ENCODE measurements at places on chromosomes 1 and 21. TPM values are rescaled to one million over a fixed set of nuclear protein-coding genes. Genes with fewer than 3 reads are reported as not detected.

Gene RXFP4
- not detected for total RNA-seq

GRCh38 chr1:206649261-206649921, 14.1 kb downstream of the DYRK3 start:
- DNase-seq: no peak

DNA sequence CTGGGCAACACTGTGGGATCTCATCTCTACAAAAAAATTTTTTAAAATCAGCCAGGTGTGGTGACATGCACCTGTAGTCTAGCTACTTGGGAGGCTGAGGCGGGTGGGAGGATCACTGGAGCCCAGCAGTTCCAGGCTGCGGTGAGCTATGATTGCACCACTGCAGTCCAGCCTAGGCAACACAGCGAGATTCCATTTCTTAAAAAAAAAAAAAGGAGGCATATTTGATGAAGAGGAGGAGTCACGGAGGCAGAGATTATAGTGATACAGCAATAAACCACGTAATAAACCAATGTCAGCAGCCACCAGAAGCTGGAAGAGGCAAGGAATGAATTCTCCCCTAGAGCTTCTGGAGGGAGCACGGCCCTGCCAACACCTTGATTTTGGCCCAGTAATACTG, 4.0 kb downstream of the LIX1L start:
- DNase-seq: no peak

DNA sequence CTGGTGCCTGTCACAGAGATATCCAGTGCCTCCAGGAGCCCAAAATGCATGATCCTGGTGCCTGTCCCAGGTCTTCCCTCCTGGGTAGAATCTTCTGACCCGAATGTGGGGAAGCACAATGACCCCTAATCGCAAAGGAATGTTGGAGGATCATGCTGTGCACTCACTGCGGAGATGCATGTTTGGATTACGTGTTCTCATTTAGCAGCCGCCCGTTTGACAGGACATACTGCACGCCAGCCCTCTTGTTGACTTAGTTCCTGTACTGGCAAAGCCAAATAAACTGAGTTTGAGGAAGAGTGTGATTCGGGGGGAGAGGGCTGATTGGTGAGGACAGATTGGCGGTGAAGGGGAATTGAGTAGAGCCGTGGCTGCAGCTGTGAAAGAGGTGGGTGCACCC, 85.9 kb upstream of the SIM2 start:
- no peak for DNase-seq

Gene SLAMF6
- total RNA-seq: 1.2 TPM

DNA sequence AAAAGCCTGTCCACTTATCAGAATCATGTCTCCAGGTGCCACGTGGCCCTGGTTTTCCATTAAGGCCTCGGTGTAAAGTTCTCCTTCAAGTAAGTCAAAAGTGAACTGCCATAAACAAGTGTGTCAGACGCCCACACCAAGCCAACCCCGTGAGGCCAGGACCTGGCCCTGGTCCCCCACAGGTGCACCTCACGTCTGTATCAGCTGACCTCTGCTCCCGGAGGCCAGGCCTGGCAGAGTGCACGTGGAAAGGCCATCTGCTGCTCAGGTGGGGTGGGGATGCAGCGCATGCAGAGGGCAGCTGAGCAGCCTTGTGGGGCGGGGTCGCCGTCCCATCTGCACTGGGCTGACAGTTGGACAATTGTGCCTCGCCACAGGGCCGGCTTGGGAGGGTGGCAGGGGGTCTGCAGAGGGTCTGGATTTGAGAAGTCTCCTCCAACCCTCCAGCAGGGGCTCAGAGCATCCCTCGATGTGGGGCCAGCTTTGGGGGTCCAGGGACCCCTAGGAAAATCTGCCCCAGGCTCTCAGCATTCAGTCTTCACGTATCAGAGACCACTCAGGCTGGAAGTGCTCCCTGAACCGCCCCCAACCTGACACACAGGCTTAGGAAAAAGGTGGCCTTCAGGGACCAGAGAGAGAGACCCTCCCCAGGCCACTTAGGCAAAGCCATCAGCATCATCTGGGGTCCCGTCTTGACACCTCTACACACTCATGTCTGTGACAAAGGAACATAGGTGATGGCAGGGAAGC, 3.0 kb downstream of the SLC19A1 start:
- peak; percentile 78 for DNase-seq

DNA sequence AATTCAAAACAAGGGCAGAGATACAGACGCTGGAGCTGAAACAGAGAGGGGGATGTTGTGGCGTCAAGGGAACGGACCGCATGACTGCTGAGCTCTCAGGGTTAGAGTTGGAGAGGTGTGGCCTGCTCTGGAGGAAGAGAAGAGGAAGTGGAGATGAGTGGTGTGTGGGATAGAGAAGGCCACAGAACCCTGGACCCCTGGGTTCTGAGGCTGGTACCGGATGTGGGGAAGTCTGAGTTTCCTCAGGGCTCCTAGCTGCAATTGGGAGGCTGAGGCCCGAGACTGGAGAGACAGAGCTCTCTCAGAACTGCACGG, 1.8 kb downstream of the BCAN start:
- no peak for DNase-seq

DNA sequence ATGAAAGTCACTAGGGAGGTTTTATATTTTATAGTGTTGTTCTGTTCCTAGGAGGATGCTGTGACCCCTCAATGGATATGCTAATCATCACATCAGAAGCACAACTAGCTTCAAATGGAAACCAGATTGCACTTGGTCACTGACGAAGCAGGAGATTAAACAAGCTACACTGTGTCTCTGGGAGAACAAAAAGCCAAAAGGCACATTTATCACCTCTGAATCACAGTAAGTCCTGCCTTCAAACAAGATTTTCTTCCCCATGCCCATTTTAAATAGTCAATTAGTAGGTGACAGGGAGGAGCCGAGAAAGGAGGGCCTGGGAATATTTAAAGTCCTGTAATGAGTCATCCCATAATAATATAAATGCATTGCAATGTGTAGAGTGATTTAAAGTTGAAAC, 38.1 kb downstream of the RGS2 start:
- DNase-seq: no peak

- DNase-seq: no peak
Observed at GRCh38 chr1:12275370-12275769, 45.5 kb downstream of the VPS13D start.

Gene NR1I3
- not detected for total RNA-seq

DNA sequence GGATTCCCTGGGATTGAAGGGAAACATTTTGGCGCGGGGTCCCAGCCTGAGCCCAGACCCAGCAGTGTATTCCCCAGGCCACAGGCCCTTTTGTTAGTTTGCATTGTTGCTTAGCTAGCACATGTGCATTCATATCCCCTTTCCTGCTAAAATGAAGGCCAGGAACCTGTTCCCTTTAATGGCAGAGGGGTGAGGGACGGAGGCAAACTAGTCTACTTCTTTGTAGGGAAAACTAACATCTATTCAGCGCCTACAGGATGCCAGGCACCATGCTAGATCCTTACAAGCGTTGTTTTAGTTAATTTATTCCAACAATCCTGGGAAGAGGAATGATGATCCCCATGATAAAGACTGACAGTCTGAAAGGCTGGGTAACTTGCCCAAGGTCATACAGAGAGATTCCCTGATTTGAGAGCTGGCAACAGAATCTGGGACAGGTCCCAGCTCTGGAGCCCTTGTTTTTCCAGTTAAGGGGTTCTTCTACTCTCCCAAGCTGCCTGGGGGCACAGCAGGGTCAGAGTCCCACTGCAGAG, 595 bp upstream of the E2F2 start:
- DNase-seq: no peak

GRCh38 chr1:162019006-162019405, 4.7 kb downstream of the OLFML2B start:
- no peak for DNase-seq

DNA sequence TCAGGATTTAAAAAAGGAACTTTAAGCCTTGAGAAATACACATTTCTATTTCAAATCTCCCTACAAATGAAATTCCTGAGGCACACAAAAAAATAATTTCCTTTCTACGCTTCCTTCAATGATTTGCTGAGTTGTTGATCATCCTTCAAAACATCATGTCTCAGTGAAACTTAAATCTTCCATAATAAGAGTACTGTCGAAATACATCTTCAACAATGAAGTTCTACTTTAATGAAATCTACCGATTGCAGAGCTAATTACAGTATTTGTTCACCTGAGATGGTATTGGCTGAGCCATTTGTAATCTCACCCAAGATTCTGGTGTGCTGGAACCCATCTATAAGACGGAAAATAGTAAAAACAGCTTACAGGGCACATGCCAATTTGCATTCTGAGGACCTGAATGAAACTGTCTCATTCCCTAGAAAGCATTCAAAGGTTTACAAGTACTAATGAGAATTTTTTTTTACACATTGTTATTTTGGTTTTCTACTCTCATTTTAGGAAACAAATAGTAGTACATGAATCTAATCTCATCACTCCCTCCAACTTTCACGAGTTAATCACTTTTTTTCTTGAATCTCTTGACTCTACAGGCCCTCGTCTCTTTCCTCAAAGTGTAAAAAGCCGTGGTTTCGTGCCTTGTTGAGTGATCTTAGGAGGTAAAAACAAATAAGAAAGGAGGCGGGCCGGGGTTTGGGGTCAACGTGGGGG, 1.1 kb downstream of the CHML start:
- no peak for DNase-seq

- DNase-seq: no peak
Observed at GRCh38 chr1:30425046-30425445, 298.3 kb downstream of the MATN1 start.

GRCh38 chr1:7508934-7509519, 262.1 kb upstream of the VAMP3 start:
- no peak for DNase-seq

GRCh38 chr1:194117582-194117981, 931.2 kb upstream of the B3GALT2 start:
- DNase-seq: no peak

DNA sequence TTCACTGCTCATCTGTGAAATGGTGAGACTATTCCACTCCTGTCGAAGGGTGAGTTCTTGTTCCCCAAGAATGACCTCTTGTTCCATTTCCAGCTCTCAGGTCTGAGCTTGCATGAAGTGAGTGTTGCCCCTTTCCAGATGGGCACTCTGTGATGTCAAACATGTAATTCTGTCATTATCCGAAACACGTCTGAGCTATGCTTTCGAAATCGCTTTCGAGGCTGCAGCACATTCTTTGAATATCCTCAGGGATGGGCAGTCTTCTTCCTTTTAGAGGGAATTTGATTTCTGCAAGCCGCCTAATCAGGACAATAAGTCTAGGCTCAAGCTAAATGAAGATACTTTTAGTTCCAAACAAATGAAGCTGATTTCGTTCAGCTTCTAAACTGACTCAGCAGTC, 15.1 kb downstream of the NFASC start:
- no peak for DNase-seq

- DNase-seq: peak; percentile 95
Observed at GRCh38 chr1:109931189-109931731, 20.6 kb downstream of the CSF1 start.

Gene PROK1
- total RNA-seq: not detected

DNA sequence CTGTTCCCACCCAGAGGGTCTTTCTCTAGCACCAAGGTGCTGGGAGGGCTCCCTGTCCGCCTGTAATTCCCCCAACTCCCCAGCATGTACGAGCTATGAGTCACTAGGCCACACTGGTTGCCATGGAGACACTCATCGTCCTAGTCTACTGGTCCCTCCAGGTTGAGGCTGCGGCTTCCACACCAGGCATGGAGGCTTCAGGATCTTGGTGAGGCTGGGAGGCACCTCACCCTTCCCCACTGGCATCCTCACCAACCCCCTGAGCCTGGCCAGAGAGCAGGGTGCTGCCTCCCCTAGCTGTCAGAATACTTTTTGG, 75.6 kb upstream of the KAZN start:
- DNase-seq: peak; percentile 84

GRCh38 chr1:152347116-152347728, 12.6 kb downstream of the FLG2 start:
- DNase-seq: no peak

- no peak for DNase-seq
Observed at GRCh38 chr21:35489389-35489980, 440.4 kb upstream of the RUNX1 start.

Gene NTMT2
- not detected for total RNA-seq

DNA sequence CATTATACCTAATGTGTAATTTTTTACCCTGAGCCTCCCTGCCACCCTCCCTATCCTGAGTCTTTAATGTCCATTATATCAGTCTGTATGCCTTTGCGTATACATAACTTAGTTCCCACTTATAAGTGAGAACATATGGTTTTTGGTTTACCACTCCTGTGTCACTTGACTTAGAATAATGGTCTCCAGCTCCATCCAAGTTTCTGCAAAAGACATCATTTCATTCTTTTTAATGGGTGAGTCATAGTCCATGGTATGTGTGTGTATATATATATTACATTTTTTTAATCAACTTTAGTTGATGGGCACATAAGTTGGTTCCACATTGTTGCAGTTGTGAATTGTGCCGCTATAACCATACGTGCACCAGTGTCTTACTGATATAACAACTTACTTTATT, 477.1 kb upstream of the NEGR1 start:
- DNase-seq: no peak

Gene MIXL1
- total RNA-seq: not detected

- DNase-seq: no peak
Observed at GRCh38 chr1:155691992-155692528, 3.2 kb downstream of the DAP3 start.

DNA sequence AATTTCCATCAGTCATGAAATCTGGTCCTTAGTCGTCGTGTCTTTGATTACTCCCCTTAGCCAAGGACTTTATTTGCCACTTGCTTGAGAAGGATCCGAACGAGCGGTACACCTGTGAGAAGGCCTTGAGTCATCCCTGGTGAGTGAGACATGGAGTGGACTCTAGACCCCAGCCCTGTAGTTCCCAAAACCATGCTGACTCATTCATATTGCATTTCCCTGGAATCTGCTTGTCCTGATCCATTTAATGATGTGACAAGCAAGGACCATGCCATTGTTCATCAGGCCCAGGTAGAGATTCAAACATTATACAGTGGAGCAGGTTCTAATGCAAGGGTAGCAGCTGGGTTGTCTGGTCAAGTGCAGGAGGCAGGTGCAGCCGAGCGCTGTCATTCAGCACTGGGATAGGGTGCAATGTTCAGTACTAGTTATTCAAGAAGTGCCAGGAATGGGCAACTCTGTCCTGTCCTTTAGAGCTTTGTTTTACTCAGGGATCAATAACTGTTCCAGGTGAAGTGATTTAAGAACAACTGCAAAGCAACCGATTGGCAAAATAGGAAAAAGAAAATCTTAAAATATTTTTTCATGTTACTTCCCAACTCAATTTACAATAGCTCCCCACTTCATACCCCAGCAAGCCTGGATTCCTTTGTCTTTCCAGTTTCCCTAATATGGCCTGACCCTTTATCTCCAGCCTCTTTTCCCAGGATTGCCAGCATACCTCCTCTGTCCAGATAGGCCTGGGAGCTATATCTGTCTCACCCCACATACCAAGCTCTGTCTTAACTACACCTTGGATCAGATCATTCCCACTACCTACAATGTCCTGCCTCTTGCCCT, 26.5 kb downstream of the CAMK1G start:
- no peak for DNase-seq

Gene GNAT2
- total RNA-seq: not detected

Gene HES3
- total RNA-seq: not detected

All from posterior vena cava (tissue), 2 donors.